Tibial nerve (tissue), 4 donors: ENCODE measurements at places on chromosomes 1 and 21.

DNA sequence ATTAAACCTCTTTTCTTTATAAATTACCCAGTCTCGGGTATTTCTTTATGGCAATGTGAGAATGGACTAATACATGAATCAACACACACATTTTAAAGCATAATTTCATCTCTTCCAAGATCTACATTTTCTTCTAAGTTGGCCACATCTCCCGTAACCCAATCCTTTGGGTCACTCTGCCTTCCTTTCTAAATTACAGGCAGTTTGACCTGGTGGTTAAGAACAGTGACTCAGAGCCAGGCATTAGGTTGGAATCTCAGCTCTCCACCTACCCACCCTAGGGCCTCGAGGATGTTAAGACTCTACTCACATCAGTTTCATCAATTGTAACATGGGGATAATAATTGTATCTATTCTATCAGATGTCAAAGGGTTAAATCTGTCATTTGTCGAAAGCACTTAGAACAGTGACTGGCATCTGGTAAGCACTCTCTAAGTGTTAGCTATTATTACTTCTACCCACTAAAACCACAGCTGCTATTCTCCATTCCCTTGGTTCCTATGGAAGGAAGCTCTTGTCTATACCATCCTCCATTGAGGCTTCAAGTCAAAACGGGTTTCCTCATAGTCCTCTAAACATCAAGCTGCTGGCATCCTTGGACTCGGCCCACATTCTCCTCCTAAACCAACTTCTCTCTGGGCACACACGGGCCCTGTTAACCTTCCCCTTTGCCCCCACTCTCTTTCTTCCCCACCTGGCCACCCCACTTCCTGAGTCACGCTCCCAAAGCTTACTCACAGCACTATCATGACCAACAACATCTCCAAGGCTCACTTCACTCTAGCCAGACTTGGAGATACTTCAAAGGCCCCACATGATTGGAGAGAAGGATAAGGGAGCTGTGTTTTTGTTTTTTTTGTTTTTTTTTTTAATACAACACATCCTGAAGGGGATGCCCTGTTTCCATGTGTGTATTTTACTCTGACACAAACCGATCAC, 116.9 kb downstream of the TGFBR3 start:
- DNase-seq, result no peak

GRCh38 chr1:56922507-56922906, 43.3 kb downstream of the C8B start:
- no peak for DNase-seq

DNA sequence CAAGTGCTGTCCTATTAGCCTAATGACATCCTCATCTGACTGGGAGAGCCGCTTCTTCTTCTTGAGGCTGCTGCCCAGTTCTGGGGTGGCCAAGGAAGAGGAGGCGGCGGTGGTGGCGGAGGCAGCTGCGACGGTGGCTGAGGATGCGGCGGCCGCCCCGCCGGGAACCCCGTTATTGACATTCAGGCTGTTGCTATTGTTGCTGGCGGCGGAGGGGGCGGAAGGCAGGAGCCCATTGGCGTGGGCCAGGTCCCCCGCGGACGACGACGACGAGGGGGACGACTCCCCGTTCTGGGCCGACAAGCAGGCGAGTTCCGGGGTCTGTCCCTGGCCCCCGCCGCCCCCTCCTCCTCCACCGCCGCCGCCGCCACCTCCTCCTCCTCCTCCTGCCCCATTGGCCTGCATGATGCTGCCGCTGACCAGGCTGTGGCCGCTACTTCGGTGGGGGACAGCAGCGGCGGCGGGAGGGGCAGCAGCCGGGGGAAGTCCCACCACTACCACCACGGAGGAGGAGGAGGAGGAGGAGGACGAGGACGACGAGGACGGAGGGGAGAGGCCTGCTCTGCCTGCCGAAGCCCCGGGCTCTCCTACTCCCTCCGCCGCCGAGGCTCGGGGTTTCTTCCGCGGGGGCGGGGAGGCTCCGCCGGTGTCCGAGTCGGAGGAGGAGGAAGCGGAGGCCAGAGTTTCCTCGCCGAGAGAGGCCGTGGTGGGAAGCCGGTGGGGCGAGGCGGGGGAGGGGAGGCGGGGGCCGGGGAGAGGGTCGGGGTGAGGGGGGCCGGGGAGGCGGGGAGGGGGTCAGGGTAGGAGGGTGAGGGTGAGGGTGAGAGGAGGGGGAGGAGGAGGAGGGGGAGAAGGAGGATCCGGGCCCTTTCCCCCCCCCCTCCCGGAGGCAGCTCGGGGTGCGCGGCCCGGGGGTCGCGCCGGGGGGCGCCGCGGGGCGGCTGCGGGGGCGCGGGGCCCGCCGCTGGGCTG, 610 bp downstream of the WDR26 start:
- DNase-seq, result peak; percentile 18

DNA sequence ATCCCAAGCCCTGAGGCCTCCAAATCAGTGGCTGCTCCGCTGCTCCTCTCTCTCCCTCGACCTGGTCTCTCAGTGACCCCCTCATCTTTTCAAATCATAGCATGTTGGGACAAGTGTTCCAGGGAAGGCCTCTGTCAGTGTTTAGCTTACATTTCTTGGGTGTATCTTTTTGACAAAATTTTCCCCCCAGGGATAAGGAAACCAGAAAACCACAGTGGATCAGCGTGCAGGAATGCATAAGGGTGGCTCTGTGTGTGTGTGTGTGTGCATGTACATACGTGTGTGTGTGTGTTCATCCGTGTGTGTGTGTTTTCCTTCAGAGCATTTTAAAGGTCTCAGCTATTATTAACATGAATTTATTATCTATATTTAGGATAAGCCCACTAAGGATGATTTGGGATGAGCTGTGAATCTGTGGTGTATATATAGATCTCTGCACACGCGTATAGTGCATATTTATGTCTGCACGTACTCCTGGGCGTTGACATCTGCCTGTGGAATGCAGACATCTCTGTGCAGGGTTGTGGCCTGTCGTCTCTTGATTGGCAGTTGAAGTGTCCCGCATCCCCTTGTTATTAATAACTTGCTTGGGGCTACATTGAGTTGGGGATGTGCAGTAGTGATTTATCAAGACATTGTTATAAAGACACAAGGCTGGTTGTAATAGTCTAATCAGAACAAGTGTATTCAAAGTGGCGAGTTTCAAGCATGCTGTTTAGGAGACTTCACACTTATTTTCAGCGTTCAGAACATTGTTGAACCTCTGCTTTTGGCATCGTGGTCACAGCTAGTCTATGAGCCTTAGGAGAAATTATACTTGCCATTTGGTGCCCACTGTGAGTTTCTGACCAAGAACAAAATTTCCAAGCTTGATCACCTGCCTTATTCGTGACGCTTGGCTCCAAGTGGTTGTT, 55.6 kb downstream of the GALNT2 start:
- DNase-seq, result no peak

DNA sequence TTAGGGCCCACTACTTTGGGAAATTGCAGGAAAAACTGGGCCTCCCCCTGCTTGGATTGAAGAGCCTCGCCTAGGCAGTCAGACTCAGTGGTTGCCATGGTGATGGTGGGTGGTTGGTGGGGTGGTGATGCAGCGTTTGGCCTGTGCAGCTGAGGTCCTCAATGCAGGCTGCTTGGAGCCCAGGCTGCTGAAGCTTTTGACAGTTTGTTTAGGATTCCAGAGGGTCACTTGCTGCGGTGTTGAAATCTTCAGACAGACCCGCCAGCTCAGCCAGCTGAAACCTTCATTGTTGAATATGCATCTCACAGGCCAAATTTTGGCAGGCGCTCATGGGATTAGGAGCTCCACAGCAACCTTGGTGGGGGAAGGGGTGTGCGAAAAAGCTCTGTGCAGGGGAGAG, 67.9 kb downstream of the CACNA1E start:
- no peak for DNase-seq

GRCh38 chr1:201886103-201886885, 2.4 kb upstream of the SHISA4 start:
- DNase-seq, result no peak

DNA sequence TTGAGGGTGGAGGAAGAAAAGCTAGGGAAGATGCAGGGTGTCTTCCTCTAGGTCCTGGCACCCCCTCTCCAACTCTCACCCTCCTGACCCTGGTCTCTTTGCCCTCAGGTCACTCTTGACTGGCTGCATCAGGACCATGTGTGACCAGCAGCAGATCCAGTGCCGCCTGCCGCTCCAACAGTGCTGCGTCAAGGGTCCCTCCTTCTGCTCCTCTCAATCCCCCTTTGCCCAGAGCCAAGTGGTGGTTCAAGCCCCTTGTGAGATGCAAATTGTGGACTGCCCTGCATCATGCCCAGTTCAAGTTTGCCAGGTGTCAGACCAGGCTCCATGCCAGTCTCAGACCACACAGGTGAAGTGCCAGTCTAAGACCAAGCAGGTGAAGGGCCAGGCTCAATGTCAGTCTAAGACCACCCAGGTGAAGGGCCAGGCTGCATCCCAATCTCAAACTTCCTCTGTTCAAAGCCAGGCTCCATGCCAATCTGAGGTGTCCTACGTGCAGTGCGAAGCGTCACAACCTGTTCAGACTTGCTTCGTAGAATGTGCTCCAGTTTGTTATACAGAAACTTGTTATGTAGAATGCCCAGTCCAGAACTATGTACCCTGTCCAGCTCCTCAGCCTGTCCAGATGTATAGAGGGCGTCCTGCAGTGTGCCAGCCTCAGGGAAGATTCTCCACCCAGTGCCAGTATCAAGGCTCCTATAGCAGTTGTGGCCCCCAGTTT, 1.8 kb downstream of the KPRP start:
- DNase-seq, result no peak
